ENCODE measurements at places on chromosomes 6 and 20. TPM values are rescaled to one million over a fixed set of nuclear protein-coding genes. Genes with fewer than 3 reads are reported as not detected.

FOXA2 gene
- not detected for total RNA-seq

KCNK15 gene
- total RNA-seq: 3.2 TPM

AGER gene
- 13.6 TPM for total RNA-seq

NT5E gene
- total RNA-seq: 52.7 TPM

DNA sequence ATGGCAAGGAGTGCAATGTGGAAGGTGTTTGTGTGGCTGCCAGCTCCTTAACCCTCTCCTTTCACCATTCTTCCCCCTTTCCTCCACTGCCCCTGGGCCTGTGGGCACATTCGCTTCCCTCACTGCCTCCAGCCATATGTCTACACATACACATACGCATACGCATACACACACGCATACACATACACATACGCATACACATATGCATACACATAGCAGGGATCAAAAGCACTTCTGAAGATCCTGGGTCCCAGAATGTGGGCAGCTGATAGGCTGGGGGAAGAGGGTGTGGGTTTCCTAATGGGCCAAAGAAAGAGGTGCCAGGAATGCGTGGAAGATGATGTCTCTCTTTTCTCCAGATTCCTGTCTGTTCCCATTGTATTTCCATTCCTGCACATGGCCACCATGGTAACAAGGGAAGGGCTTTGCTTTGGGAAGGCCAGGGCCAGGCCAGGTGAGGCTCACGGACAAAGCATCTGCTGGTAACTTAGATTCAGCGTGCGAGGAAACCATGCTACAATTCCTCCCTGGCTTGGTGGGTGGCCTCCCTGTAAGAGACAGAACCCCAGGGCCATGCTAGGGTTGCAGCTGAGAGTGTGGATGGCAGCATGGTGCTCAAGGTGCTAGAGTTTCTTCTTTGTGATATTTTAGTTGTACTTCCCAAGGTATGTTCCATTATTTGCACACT lies 44.8 kb upstream of the GTSF1L start:
- DNase-seq: no peak

DNA sequence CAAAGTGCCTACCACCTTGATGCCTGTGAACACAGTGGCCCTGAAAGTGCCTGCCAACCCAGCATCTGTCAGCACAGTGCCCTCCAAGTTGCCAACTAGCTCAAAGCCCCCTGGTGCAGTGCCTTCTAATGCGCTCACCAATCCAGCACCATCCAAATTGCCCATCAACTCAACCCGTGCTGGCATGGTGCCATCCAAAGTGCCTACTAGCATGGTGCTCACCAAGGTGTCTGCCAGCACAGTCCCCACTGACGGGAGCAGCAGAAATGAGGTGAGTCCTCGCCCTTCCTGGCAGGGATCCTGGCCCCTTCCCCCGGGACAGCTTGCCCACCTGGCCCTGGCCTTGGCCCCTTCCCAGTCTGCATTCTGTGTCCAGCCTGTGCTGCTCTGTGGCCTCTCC lies 17.9 kb downstream of the MAVS start:
- DNase-seq: peak; percentile 62

DNA sequence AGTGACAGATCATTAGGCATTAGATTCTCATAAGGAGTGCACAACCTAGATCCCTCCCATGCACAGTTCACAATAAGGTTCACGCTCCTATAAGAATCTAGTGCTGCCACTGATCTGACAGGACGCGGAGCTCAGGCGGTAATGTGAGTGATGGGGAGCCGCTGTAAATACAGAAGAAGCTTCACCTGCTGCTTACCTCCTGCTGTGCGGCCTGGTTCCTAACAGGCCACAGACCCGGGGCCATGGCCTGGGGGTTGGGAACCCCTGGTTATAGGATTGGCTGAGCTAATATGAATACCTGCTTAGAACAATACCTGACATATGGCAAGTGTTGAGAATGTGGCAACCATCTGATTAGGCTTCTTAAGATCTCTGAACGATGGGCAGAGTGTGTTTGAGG lies 2.4 kb downstream of the PNPLA1 start:
- DNase-seq: no peak

- DNase-seq: no peak
Measured at GRCh38 chr20:35731469-35731788, 10.6 kb downstream of the RBM39 start.

GRCh38 chr20:31685853-31686643 lies 36.6 kb downstream of the BCL2L1 start:
- no peak for DNase-seq

DNA sequence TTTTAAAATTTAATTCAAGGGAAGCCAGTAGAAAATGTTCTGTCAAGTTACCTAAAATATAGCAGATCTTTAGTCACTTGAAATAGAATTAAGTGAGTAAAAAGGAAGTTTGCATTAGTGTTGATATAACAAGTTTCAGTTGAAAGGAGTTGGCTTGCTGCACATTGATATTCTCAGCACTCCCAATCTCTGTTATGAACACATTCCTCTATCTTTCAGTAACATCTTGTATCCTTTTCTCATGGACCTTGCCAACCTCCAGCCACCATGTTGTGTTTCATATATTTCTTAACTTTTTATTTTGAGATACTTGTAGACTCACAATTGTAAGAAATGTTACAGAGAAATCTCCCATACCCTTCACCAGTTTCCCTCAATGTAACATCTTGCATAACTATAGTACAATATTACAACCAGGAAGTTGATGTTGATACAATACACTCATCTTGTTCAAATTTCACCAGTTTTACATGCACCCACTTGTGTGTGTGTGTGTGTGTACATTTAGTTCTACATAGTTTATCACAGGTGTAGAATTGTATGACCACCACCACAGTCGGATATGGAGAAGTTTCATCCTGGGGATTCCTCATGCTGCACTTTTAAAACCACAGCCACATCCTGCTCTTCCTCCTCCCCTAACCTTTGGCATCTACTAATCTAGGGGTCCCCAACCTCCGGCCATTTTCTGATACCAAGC lies 20.2 kb upstream of the PAQR8 start:
- no peak for DNase-seq
